Memory B cell (primary cell): ENCODE measurements at places on chromosomes 2 and 18.

GRCh38 chr18:10739152-10739551, 213.3 kb downstream of the NAPG start:
- DNase-seq: no peak

DNA sequence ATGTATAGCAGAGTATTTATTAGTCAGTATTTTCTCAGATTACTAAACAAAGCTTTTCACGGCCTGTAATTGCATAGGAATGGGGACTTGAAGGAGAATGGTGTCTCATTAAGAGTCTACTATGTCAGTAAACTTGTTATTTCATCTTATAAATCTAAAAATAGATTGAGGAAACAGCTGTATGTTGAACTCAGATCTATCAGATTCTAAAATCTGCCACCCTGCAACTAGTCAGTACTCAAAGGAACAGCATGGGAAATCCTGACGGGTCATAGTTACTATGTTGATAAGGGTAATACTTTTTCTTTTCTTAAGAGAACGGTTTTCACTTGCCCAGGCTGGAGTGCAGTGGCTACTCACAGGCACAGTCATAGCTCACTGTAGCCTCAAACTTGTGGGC, 70.2 kb upstream of the EMILIN2 start:
- no peak for DNase-seq

DNA sequence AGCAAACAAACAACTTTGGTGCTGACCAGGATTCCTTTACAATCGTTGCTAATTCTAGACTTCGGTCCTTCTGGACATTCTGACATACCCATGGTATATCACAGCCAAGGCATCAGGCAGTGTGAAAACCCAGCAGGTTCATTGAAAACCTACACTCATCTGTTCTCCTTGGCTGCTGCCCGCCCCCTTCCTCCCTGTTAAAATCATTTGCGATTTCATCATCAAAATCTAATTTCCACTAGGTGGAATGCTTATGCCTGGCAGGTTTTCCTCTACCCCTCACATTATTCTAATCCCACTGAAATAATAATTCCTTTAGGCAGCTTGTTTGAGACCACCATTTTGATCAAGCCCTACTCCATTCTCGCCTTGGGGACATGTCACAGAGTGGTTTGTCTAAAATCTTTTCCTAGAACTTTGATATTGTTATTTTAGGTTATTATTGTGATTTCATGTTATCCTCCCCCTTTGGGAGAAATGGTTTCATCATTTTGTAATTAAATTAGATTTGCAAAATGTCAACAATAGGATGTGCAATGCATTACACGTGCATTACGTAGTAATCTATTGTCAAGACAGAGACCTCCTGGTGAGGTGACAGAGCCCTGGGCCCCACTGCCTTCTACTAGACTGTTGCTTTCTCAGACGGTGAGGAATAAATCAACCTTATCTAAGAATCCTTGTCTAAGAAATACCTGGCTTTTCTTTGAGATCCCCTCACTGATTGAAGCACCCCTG, 31.0 kb upstream of the ASPRV1 start:
- no peak for DNase-seq

DNA sequence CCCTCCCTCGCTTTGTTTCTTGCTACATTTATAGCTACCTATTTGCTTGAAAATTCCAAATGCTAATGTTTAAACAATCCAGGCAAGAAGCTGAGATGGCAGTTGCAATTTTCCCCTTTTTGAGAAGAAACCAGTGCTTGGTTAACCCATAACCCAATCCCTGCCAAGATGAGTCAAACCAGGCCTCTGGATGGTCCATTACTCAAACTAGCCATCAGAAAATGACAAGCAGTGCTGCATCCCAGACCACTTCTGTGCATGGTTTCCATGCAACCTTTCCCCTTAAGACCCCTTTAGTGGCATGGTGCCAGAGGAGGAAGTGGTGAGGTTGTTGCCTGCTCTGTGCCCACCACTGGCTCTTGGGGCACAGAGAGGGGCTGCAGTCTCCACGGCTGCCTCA, 131.2 kb upstream of the RMP24 start:
- DNase-seq: no peak

GRCh38 chr18:33355263-33355662, 85.3 kb downstream of the CCDC178 start:
- no peak for DNase-seq

DNA sequence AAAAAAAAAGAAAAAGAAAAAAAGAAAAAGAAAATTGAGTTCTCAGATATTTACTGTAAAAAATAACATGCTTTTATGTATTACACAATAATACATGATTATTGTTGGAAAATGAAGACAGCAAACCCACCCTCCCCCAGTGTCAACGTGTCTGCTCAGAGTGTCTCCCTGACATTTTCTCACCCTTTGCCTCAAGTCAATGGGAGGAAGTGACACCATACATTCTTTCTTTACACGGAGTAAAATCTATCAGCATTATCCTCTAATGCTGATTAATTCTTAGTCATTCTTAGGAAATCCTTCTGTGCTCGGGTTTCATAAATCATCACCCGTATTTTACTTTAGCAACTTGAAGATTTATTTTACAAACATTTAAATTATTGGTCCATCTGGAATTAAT, 32.0 kb downstream of the CTAGE1 start:
- no peak for DNase-seq

GRCh38 chr2:154813636-154814035, 115.1 kb downstream of the KCNJ3 start:
- DNase-seq: no peak

- no peak for DNase-seq
These were observed 19.4 kb downstream of the TMEM178A start for GRCh38 chr2:39685126-39685525.

- DNase-seq: no peak
These were observed 49.2 kb upstream of the UGP2 start for GRCh38 chr2:63792530-63792929.

- DNase-seq: no peak
These were observed 24.3 kb upstream of the KLHL29 start for GRCh38 chr2:23360571-23361125.

- no peak for DNase-seq
These were observed 203.4 kb upstream of the RAB6C start for GRCh38 chr2:129775952-129776653.
